A172 (cell line): ENCODE measurements at places on chromosomes 16 and 17.

GRCh38 chr16:87161822-87162676 lies 155.1 kb downstream of the C16orf95 start:
- no peak for DNase-seq

GRCh38 chr16:12089492-12090150 lies 113.1 kb downstream of the SNX29 start:
- peak; percentile 75 for DNase-seq

- no peak for DNase-seq
Observed at GRCh38 chr17:4136373-4136772, 6.5 kb downstream of the ZZEF1 start.

- DNase-seq: peak; percentile 66
Observed at GRCh38 chr16:57994778-57995177, 5.7 kb downstream of the ZNF319 start.

- DNase-seq: no peak
Observed at GRCh38 chr16:69613378-69614154, 47.8 kb downstream of the NFAT5 start.

DNA sequence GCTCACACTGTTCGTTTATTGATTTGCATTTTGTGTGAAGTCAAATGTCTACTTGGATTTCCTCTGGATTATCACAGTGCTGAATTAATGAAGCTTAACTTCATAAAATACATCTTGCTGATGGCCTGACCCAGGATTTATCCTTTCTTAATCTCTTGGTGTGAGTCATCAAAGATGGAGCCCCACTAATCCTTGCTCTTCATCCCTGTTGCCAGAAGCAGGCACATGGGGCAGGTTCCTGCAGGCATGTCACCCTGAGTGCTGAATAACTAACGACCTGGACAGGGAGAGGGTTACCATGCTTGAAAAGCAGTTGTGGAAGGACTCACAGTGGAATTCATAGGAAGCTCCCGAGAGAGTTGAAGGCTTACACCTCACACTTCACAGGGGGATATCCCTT lies 56.0 kb upstream of the FA2H start:
- peak; percentile 18 for DNase-seq

GRCh38 chr17:21095735-21096134 lies 31.0 kb upstream of the DHRS7B start:
- no peak for DNase-seq

- no peak for DNase-seq
Observed at GRCh38 chr17:59178266-59178985, 22.9 kb downstream of the PRR11 start.

DNA sequence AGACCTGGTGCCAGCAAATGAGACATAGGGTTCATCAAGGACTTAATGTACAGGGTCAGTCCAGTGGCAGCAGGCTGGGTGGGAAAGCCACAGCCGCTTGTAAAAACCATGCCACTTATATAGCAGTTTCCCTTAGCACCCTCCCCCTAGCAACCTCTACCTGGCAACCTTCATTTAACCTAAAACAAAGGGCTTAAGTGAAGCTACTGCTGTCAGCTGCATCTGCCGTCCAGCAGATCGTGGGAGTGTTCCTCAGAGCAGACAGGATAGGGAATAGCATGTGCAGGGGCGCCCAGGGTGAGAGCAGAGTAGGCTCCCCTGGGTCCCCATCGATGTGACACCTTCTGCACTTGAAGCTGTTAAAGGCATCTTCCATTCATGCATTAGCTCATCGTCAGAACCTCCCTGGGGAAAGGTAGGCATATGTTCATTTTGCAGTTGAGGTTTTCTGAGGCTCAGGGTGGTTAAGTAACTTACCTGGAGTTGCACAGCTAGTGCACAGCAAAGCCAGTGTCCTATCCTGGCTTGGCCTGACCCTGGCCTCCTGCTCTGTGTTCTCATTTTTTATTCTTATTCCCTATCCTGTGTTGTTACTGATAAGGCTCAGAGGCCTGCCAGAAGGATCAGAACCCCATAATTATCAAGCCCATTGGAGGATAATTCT lies 112.5 kb downstream of the SOCS1 start:
- no peak for DNase-seq

- peak; percentile 74 for DNase-seq
Observed at GRCh38 chr17:79045842-79046196, 21.9 kb downstream of the C1QTNF1 start.

DNA sequence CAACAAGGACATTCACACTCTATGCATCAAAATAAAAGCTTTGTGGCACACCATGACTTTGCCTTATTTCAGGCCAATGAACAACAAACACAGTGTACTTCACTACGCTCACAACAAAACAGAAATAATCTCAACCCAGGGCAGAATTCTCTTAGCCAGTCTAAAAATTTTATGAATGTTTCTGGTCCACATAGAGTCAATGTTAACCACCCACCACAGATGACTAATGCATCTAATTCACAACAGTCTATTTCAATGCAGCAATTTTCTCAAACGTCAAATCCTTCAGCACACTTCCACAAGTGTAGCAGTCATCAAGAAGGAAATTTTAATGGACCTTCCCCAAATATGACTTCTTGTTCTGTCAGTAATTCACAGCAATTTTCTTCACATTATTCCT lies 101.7 kb downstream of the CHD9 start:
- no peak for DNase-seq

DNA sequence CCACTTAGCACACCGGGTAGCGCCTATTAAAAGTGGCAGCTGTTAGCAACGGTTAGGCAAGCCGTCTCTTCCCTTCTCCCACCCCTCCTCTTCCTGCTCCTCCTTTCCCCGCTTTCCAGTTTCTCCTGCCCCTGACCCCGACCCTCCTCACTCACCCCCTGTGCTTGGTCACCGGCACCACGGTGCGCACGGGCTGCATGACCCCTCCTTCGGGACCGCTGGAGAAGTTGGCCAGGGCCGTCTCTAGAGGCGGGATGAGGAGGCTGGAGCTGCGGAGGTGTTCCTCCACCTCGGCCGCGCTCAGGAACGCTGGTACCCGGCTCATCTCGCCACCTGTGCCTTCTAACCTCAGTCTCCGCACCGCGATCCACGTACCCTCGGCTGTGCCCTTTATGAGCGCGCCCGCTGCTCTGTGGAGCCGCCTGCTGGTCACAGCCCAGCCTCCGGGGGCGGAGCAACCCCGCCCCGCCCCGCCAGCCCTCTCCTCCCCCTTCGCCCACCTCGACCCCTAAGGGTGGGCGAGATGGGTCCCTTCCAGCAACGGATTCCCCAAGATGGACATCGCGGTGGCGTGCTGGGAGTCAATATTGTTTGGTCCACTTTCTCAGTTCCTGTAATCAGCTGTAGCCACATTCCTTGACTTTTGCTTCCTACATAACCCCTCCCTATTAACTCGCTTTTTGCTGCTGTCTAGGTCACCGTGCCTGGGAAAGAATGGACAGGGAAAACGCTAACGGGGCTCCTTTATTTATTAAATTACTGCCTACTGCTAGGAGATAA lies at the start of gene CRYM:
Gene CRYM, minus strand, starts transcription at position 364 of the 780 bp plus-strand sequence. Its CDS starts 39 bp downstream, at position 325.
- DNase-seq: peak; percentile 40

DNA sequence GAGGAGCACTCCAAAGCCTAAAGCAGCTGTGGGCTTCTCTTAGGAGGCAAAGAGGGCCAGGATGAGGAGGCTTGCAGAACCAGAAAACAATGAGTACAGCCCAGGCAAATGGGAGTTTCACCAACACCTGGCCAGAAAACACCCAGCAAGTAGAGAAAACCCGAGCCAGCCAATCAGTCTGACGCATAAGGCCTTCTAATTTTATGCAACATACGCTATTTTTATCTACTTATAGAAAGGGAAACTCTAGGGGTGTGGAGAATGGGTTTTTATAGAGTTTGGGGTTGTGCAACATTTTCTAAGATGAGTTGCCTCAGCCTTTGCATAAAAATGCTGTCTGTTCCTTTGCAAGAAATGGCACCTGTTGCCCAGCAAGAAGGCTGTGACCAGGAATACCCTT lies 529.0 kb upstream of the CDH5 start:
- no peak for DNase-seq

DNA sequence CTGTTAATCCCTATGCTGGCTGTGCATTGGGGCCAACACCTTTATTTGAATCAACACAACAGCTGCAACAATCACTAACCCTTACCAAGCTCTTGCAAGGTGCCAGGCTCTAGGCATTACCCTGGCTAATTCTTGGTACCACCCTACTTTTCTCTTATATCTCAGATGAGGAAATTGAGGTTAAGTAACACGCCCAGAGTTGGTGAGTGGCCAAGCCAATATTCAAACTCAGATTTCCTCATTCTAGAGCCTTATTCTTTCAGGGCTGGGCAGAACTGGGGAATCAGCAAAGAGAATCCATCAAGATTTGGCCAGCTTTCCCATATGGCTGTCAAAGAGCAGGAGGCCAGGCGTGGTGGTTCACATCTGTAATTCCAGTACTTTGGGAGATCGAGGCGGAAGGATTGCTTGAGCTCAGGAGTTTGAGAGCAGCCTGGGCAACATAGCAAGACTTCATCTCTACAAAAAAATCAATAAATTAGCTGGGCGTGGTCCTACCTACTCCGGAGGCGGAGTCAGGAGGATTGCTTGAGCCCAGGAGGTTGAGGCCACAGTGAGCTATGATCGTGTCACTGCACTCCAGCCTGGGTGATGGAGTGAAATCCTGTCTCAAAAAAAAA lies 23.7 kb downstream of the ARSG start:
- no peak for DNase-seq

- DNase-seq: no peak
Observed at GRCh38 chr16:88459366-88460073, 6.4 kb downstream of the ZFPM1 start.

DNA sequence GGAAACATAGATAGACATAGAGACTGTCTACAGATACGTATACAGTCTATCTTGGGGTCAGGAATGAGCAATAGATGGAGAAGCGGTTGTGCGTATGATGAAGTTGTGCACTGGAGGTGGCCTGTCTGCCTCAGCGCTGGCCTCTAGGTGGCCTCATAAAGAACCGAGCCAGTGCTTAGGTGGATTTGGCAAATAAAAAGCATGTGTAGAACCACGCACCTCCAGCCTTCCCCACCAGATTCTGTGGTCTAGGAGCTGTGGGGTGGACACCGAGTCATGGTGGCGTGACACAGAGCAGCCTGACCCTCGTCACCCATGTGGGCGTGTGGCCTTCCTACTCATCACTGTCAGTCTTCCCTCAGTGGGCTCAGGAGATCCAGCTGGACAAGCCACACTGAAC lies 34.0 kb downstream of the PGS1 start:
- DNase-seq: no peak

DNA sequence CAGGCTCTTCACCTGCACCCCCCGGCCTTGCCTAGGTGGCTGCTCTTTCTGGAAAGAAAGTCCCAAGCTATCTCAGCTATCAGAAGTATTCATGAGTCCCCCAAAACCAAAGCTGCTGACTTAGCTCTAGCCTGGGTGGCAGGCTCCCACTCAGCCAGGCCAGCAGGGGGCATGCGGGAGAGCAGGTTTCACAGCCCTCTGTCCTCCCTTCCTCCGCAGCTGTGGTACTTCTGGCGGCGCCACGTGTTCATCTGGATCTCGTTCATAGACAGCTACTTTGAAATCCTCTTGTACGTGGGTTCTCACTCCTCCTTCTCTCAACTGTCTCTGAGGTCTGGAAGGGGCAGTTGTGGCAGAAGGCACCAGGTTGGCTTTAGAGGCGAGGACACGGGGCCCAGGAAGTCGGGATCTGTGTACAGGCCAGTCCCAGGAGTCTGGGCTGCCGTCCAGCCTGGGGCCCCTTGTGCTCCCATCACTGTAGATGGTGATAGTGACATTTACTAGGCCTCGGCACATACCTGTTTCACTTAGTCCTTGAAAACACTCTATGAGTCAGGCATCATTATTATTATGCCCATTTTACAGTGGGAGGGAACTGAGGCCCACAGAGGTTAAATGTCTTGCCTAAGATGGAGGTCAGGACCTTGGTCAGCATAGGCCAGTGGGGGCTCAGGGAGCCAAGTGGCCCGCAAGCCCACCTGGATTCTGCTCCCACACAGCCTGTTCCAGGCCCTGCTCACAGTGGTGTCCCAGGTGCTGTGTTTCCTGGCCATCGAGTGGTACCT lies 12.9 kb downstream of the TRPV2 start:
- no peak for DNase-seq

DNA sequence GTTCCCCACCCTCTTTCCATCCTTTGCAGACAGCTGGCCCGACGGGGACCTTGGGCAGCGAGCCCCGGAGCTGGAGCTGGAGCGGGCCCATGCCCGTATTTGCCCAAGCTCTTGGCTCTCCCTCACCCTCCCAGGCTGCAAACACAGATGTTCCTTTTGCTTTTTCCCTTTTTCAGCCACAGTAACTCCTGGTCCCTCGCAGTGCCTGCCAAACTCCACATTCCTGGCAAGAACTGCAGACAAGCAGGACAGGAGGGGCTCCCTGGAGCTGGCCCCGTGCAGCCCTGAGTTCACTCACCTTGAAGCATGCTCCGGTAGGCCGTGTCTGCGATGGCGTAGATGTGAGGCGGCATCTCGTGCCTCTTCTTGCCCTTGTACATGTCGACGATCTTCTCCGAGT lies 33.9 kb downstream of the MYH11 start:
- no peak for DNase-seq

DNA sequence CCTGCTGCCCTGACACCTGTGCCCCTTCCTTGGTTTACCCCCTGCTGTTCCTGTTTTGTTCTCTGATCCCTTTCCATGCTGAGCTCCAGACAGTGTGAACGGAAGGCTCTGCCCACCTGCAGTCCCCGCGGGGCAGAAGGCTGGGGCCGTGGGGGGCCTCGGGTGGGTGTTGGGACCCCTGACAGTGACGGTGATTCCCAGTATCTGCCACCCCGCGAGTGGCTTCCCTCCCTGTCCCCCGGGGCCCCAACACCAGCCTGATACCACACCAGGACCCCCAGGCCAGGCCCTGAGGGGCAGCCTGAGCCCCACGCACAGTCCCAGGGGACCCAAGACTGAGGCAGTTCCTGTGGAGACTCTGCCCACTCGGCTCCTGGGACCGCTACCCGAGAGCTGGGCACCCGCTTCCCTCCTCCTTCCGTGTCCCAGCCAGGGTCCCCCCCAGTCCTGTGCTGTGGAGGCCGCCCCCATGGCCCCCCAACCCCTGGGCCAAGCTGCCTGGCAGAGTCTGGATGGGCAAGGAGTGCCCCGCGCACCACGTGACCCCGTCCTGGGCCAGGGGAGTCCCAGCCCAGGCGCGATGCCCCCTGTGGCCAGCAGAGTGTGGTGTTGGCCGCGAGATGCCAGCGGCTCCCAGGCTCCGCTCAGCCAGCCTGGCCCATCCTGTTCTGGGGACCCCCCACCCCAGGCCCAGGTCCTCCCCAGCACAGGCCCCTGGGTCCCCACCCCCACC lies 10.0 kb upstream of the C1QTNF8 start:
- peak; percentile 66 for DNase-seq

DNA sequence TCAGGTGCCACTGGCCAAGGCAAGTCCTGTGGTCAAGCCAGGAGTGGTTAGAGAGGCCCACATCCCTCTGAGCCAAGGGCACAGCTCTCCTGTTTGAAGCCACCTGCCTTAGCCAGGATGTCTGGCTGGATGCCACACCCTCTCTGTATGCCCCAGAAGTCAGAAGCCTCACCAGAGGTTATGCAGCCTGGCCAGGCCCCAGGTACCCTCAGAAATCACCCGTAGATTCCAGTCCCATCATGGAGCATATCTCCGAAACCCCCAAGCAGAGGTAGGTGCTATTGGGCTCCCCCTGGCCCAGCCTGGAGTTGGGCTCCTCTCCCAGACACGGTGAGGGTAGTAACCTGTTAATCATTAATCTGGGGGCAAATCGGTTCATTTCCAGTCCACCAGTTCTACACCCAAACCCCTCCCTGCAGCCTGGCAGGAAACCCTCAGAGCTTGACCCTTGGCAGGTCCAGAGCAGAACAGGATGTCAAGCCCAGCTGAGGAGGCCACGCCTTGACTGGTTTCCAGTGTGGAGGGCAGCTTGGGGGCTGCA lies 60.6 kb upstream of the TMEM97 start:
- no peak for DNase-seq
